ENCODE measurements at places on chromosomes 1 and 21. TPM values are rescaled to one million over a fixed set of nuclear protein-coding genes. Genes with fewer than 3 reads are reported as not detected.

PSMD4 gene
- 181 TPM for total RNA-seq

DNA sequence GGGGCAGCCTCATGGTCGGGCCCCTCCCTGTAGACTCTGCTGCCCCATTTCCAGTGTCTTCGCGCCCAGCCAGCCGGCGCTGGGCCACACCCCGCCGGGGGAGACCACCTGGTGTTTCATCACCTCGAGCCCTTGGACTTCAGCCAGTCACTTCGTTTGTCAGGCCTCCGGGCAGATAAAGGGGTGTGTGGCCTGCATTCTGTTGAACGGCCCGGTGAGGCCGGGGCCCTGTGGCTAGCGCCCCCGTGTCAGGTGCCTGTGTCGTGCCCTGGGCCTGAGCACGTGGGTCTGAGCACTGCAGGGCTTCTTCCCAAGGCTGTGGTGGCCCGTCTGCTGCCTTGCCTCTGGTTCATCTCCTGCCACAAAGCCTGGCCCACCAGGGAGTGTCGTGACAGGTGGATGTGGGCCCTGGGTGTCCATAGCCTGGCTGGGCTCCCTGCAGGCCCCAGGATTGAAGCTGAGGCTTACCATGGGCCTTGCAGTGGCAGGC lies 65.2 kb upstream of the DIP2A start:
- no peak for DNase-seq

EDARADD gene
- total RNA-seq = not detected

CASQ1 gene
- not detected for total RNA-seq

TFF1 gene
- not detected for total RNA-seq

OR2L8 gene
- not detected for total RNA-seq

FCRL6 gene
- not detected for total RNA-seq

DNA sequence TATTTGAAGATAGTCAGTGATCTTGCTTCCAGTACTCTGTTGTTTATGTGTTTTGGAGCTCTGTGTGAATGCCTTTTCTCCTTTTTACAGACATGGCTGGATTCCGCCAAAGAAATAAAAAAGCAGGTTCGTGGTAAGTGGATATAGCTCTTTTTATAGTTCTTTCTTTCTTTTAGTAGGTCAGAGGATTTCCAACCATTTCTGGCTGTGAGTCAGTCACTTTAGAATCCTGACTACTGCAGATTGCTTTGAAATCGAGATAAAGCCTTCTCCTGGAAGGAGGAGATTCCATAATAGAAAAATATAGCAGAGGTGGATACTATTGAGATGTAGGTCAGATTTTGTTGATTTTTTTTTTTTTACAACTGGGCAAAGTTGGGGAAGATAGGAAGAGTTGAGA lies 97.4 kb downstream of the EPB41 start:
- DNase-seq = no peak

FYB2 gene
- not detected for total RNA-seq

RSBN1 gene
- total RNA-seq = 13.4 TPM

TPTE gene
- total RNA-seq = not detected

MFN2 gene
- 66.6 TPM for total RNA-seq

ZFP69 gene
- total RNA-seq = 3.2 TPM

ADCY10 gene
- total RNA-seq = not detected

DNA sequence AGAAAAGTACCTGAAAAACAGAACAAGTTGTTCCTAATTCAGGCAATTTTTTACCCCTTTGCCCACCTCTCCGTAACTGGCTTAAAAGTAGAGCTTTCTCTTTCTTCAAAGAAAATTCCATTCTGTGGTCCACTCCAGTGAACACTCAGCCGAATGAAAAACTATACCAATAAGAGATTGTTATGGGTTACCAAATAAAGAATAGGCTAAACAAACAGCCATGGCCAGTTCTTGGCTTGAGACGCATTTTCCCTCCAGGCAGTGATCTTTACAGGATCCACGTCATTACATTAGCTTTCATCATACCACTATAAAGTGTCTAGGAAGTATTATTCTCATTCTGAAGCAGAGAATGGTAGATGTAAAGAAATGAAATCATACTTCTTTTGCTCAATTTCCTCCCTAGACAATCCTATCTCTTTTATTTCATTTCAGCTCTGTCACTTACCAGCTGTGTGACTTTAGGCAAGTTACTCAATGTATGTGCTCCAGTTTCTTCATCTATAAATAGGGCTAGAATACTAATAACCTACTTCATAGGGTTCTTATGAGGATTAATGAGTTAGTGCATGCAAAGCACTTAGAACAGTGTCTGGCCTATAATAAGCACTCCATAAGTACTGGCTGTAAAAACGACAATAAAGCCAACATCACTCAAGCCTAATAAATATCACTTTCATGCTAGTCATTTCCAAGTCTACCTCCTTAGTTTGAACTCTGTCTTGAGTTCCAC lies 26.5 kb upstream of the TRIM45 start:
- no peak for DNase-seq

BMP8A gene
- 0.44 TPM for total RNA-seq

DNA sequence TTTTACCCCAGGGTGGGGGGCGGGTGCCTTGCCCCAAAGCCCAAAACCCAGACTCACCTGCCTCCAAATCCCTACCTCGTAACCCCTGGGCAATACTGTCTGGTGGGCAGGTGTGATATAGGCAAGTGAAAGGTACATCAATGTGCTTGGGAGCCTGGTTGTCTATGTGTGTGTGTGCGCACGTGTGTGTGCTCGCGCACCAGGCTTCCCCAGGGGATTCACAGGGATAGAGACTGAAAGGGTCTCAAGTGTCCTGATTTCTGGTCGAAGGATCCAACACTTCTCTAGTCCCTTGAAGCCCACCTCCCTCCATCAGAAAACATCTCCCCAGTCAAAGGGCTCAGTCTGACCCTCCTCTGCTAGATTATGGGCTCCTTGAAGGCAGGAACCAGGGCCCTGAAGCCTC lies 28.9 kb upstream of the EPB41 start:
- DNase-seq = no peak

GRCh38 chr1:9010781-9011323 lies 15.4 kb downstream of the SLC2A7 start:
- no peak for DNase-seq

GRCh38 chr1:205587581-205587980 lies 44.2 kb downstream of the ELK4 start:
- no peak for DNase-seq

DNA sequence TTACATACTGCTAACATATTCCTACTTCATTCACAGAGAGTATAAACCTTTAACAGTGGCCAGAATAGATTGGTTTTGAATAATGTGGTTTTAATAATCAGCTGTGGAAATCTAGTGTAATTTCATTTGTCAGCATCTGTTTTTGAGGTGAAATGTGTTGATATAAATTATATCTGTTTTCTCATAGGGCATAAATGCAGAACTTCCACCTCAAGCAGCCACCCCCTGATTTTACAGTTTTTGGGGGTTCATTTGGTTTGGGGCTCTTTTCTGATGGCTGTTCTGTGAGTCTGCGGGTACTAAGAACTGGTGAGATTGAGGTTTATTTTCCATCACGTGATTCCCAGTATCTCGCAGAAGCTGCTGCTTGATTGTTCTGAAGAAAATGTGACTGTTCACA lies 23.2 kb downstream of the EDARADD start:
- DNase-seq = no peak

GRCh38 chr1:116310180-116310579 lies 62.9 kb upstream of the ATP1A1 start:
- DNase-seq = no peak

GRCh38 chr1:221169447-221169889 lies 290.2 kb downstream of the HLX start:
- peak; percentile 49 for DNase-seq

DNA sequence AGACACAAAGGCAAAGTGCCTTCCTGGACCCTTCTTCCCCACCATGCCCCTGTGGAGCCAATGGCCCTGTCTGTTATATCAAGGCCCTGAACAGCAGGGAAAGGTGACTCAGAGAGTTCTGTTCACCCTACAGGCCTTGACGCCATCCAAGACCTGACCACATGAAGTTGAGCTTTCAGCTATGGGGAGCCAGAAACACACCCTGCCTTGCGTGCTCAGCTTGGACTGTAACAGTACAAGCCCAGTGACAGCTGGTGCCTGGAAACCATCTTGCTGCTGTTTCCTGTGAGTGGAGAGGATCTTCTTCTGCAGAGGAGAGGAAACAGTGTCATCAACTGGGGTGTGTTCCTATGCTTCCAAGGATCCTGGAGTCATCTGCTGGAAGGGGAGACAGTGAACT lies 165.0 kb upstream of the IRF2BP2 start:
- no peak for DNase-seq

DNA sequence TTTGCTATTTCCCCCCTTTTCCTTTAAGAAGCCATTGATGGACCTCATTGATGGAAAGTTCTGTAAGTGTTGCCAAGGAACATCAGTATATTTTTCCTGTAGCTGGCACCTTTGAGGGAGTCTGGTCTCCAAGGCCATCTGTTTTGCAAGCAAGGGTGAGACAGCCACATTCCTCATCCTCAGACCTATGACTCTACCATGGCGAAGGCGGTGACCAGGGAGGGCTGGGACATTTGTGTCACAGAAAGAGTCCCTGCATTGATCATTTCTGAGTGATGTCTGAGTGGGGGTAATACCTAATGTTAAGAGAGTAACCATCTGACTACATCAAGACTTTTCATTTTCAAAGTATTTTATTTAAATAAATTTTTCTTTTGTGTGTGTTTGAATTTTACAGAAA lies 35.4 kb downstream of the KIAA0040 start:
- no peak for DNase-seq

- peak; percentile 37 for DNase-seq
Observed at GRCh38 chr21:35614396-35614921, 445.9 kb downstream of the SETD4 start.

DNA sequence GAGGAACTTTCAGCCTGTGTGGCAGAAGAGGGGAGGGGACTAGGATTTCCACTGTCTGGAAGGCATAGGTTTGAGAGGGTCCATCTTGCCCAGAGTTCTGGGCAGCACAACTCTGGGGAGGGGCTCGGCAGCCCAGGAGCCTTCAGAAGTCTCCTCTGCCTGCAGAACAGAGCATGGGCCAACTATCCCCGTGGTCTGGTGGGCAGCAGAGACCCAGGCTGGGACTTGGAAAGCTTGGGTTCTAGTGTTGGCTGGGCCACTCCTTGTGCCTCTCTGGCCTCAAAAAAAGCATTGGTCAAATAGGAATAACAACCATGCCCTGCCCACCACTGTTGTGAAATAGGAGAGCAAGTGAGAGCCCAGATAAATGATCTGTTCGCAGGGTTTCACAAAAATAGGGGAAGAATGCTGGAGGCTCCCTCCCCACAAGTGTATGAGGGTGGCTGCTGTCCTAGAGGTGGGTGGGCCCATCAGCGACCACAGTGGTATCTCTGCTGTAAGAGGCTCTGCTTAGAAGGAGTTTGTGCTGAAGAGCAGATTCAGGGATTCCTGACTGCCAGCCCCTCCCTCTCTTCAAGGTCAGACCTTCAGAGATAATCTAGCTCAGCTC lies 8.9 kb downstream of the EPHA10 start:
- no peak for DNase-seq

- no peak for DNase-seq
Observed at GRCh38 chr1:88649932-88650331, 34.1 kb upstream of the PKN2 start.

DNTTIP2 gene
- 55.5 TPM for total RNA-seq

- DNase-seq = no peak
Observed at GRCh38 chr1:4718071-4718470, 63.7 kb downstream of the AJAP1 start.

GRCh38 chr1:33048426-33048825 lies 11.7 kb upstream of the AK2 start:
- DNase-seq = no peak

DNA sequence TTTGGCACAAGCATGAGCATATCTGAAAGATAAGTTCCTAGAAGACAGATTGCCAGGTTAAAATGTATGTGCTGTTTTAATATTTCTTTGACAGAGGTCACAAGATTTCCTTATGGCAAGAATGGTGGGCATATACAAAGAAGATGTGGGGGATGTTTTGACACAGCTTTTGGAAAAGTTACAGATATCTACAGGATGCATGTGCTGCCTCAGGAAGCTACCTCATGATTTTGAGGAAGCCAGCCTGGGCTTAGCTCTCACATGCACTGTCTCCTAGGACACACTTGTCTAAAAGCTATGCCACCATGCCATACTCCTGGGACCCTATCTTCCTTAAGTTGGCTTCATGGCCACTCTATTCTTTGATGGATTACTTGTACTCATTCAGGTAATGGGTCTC lies 99.9 kb downstream of the C1orf94 start:
- no peak for DNase-seq

- no peak for DNase-seq
Observed at GRCh38 chr1:230641346-230641745, 935 bp upstream of the COG2 start.

TRIM58 gene
- total RNA-seq = not detected

DNA sequence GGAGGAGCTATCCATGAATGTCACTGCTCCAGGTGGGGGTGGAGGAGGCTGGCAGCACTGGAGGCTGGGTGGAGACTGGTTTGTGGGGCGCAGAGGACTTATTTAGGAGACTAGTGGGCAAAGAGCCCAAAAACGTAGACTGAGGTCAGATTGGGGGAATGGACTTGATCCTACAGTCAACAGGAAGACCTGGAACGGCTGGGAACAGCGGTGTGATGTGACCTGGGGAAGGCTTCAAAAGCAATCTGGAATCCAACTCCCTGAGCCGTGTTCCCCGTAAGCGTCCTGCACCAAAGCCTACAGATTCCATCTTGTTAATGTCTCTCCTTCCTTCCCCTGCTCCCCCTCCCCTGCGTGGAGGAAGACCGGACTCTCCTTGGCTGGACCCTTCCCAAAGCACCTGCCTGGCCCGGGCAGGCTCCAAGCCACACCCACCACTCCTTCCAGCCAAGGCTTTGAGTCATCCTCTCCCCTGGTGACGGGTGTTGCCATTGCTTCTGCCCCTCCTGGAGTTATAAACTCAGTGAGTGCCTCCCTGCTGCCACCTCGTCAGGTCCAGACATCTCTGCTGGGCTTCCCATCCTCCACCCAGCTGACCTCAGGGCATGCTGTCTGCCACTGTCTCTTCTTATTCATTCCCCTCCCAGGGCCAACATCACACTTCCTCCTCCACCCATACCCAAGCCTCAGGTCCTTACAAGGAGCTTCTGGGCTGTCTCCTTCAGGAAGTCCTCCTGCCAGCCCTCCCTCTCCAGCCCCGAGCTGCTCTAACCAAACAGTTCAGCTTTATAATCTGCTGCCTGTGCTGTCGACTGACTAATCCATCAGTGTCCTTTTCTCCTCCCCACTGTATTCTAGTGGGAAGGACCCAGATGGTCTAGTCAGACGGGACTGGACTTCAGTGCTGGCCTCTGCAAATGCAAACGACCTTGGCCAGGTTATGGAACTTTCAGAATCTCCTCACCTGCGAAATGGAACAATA lies 1.6 kb upstream of the CLSTN1 start:
- peak; percentile 55 for DNase-seq

DNA sequence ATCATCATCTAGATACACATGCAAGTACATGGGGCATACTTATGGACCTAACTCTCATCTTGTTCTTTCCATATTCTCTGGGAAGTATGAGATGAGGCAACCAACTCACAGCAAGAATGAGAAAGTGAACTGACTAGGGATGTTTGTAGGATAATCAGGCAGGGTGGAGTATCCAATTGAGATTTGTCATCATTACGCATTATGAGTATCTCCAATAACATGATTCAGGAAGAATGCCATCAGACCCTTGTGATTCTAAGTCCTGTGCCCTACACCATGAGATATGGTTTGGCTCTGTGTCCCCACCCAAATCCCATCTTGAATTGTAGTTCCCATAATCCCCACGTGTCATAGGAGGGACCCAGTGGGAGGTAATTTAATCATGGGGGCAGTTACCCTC lies 154.0 kb downstream of the SLC30A10 start:
- no peak for DNase-seq

GRCh38 chr1:28208818-28209441 lies 23.9 kb downstream of the DNAJC8 start:
- DNase-seq = peak; percentile 78

FAM167B gene
- 2.0 TPM for total RNA-seq

- no peak for DNase-seq
Observed at GRCh38 chr1:14629363-14630014, 31.0 kb downstream of the KAZN start.

TRPM2 gene
- total RNA-seq = not detected

HUNK gene
- not detected for total RNA-seq

Data from endothelial cell of umbilical vein (primary cell).